Temporal lobe (tissue), 4 donors: ENCODE measurements at places on chromosomes 4 and X. TPM values are rescaled to one million over a fixed set of nuclear protein-coding genes. Genes with fewer than 3 reads are reported as not detected.

SSX1 gene
- total RNA-seq = not detected

TRIM2 gene
- 744 TPM for total RNA-seq

TMLHE gene
- 19.9 TPM for total RNA-seq

LRPAP1 gene
- total RNA-seq = 11.3 TPM

BST1 gene
- total RNA-seq = 2.7 TPM
